ENCODE measurements at places on chromosomes 3 and 15. TPM values are rescaled to one million over a fixed set of nuclear protein-coding genes. Genes with fewer than 3 reads are reported as not detected.

The LINGO1 gene
- 12.5 TPM for total RNA-seq

The CSTA gene
- 186 TPM for total RNA-seq

- H3K27me3 ChIP-seq = no peaks in the 10 kb centered on the region
- H3K27ac ChIP-seq = no peak overlapping the region
- no peak overlapping the region for H3K4me3 ChIP-seq
- no peak for DNase-seq
- H3K4me1 ChIP-seq = no peaks in the 10 kb centered on the region
These were observed 451.8 kb upstream of the IL12A start for GRCh38 chr3:159536876-159537275.

The DUOXA2 gene
- total RNA-seq = not detected

The CCDC39 gene
- total RNA-seq = not detected

DNA sequence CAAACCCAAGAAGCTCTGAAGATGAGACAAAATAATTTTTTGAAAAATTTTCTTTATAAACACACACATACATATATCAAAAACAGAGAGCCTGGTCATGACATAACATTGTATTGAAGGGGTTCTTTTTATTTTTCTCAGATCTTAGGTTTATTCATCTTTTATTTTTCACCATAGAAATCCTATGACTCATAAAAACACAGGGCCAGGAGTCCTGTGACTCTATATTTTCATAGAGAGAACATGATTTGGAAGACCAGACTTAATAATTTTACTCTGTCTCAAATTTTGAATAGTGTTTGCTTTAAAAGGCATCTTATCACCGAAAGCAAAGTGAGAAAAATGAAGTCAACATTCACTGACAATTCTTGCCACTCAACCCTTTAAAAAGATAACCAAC lies 57.7 kb downstream of the SUCNR1 start:
- H3K4me3 ChIP-seq = no peak overlapping the region
- DNase-seq = no peak
- H3K27me3 ChIP-seq = no peaks in the 10 kb centered on the region
- H3K27ac ChIP-seq = no peak overlapping the region
- H3K4me1 ChIP-seq = peaks cover 39% of the 10 kb centered on the region

- H3K36me3 ChIP-seq = no peaks in the 10 kb centered on the region
- H3K4me1 ChIP-seq = peaks cover 28% of the 10 kb centered on the region
- no peak overlapping the region for H3K4me3 ChIP-seq
- peak; percentile 85 for DNase-seq
- no peak overlapping the region for H3K27ac ChIP-seq
These were observed 19.5 kb downstream of the MRAS start for GRCh38 chr3:138367911-138368310.

DNA sequence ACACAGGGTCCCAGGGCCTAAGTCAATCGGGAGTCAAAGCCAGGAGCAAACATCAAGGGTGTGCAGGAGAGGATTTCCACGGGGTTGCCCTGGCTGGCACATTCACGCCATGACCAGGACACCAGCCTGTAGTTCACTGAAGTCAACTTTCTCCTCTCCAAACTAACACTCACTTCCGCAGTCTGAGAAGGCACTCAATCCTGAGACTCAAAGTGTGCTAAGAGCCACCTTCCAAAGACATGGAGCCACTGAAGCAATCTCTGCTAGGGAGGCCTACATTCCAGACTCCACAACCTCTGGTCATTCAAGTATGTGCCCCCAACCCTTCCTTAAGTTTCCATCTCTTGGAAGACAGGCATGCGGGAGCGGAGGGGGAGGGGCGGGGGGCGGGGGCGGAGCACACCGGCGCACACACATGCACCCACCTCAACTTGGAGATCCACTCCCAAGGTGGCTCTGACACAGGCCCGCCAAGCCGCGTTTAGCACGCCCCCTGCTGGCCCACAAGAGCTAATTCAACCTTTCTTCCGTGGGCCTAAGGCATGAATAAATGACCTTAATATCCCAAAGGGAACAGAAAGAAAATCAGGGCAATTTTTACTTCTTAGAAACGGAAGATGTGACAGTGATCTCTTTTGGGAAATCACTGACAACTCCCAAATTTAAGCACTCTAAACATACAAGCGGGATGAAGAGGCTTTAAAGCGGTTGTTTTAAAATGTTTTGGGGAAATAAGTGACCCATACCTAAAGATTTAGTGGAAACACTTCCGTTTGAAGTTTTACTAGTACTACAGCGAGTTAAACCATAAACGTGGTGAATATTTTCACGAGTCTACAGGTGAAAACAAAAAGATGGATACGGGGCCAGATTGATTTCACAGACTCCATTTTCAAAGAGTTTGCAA lies 162.5 kb upstream of the CHRNA7 start:
- H3K27ac ChIP-seq = no peak overlapping the region
- no peaks in the 10 kb centered on the region for H3K27me3 ChIP-seq
- peaks cover 13% of the 10 kb centered on the region for H3K4me1 ChIP-seq
- H3K4me3 ChIP-seq = no peak overlapping the region
- no peaks in the 10 kb centered on the region for H3K36me3 ChIP-seq

The FSD2 gene
- not detected for total RNA-seq

The ALPK3 gene
- total RNA-seq = 1.4 TPM

The SAXO2 gene
- 0.32 TPM for total RNA-seq

DNA sequence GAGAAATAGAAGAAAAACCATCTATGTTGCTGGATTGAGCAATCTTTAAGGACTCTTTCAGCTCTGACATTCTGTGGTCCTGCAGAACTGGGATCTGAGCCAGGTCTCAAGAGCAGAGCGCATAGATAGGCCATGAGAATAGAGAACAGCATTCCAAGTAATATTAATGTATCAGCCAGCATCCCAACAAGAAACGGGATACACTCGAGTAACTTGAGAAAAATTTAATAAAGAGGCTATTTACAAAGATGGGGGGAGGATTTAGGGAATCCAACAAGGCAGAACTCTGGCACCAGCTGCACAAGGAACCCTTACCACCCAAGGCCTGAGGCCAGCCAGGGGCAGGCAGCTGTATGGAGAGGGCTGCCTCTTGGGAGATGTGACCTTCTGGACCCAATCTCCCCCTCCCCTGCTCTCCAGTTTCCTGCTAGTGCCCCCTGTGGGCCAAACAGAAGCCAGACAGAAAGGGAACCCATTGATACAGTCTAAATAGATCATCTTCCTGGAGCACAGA lies 8.2 kb downstream of the TMOD2 start:
- peaks cover 6% of the 10 kb centered on the region for H3K4me1 ChIP-seq
- H3K27me3 ChIP-seq = no peaks in the 10 kb centered on the region
- no peak for DNase-seq
- H3K36me3 ChIP-seq = no peaks in the 10 kb centered on the region
- H3K27ac ChIP-seq = no peak overlapping the region
- no peak overlapping the region for H3K4me3 ChIP-seq

The RNF7 gene
- total RNA-seq = 54.4 TPM

DNA sequence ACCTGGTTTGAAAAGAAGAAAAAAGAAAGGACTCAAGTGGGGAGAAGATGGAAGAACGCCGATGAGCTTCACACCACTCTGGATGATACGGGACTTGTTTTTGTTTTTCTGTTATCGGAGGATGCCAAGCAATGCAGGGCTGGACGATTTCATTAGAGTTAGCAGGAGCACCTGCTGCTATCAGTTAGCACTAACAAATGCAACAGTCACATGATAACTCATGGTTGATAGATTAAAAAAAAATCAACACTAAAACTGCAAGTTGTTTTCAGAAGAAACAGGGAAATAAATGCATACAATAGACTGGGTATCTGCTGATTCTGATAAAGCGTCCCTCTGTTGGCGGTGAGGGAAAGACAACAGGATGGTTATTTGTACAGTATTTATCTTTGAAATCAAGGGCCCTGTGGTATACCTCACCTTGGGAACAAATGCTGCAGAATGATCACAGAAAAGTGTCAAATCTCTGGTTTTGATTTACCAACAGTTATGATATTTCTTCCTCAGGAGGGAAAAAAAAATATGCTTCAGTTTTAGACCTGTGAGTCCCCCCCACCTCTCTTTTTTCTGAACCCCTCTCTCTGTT lies 575.1 kb downstream of the FOXP1 start:
- H3K27ac ChIP-seq = no peak overlapping the region
- no peaks in the 10 kb centered on the region for H3K27me3 ChIP-seq
- no peak for DNase-seq
- H3K4me3 ChIP-seq = no peak overlapping the region
- peaks cover 33% of the 10 kb centered on the region for H3K4me1 ChIP-seq

The ADAMTS17 gene
- 7.6 TPM for total RNA-seq

GRCh38 chr3:181709537-181710279 lies 2.0 kb upstream of the SOX2 start:
- H3K27ac ChIP-seq = no peak overlapping the region
- no peak overlapping the region for H3K4me3 ChIP-seq
- H3K4me1 ChIP-seq = peaks cover 41% of the 10 kb centered on the region

GRCh38 chr3:3102751-3103150 lies 7.4 kb downstream of the IL5RA start:
- DNase-seq = no peak
- no peak overlapping the region for H3K4me3 ChIP-seq
- H3K27me3 ChIP-seq = no peaks in the 10 kb centered on the region
- no peaks in the 10 kb centered on the region for H3K36me3 ChIP-seq

GRCh38 chr3:15116032-15116669 lies 17.2 kb upstream of the RBSN start:
- no peaks in the 10 kb centered on the region for H3K4me1 ChIP-seq
- H3K27ac ChIP-seq = no peak overlapping the region
- H3K4me3 ChIP-seq = no peak overlapping the region
- no peak for DNase-seq
- H3K36me3 ChIP-seq = no peaks in the 10 kb centered on the region

DNA sequence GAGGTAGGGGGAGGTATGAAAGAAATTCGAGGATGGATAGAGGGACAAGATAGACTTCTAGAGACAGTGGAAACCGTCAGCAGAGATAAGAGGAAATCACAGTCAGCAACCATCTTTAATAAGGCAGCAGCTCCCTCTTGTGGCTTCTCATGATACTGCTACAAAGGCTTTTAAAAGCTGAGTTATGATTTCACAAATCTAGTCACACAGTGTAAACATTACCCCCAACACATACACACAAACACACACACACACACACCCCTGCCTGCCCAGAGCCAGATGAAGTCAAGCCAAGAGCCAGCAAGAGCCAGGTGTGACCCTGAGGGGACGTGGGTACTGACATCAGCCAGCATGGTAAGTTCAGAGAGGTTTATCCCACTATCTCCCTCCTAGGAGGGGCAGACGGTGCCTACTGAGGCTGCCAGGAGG lies 18.9 kb upstream of the TGM5 start:
- H3K4me3 ChIP-seq = no peak overlapping the region
- H3K36me3 ChIP-seq = no peaks in the 10 kb centered on the region
- no peak for DNase-seq
- H3K27me3 ChIP-seq = no peaks in the 10 kb centered on the region
- H3K4me1 ChIP-seq = peaks cover 4% of the 10 kb centered on the region

GRCh38 chr3:53195066-53195450 lies 34.0 kb downstream of the PRKCD start:
- no peaks in the 10 kb centered on the region for H3K27me3 ChIP-seq
- DNase-seq = no peak
- H3K27ac ChIP-seq = no peak overlapping the region
- H3K4me3 ChIP-seq = no peak overlapping the region

DNA sequence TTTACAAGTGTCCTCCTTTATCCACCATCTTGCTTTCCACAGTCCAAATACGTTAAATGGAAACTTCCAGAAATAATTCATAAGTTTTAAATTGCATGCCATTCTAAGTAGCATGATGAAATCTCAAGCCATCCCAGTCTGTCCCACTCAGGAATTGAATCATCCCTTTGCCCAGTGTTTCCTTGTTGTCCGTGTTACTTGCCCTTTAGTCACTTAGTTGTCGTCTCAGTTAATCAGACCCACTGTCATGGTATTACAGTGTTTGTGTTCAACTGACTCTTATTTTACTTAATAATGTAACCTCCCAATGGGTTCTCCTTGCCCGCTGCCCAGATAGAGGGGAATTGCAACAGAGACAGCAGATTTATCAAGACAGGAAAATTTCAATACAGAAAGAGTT lies 77.6 kb upstream of the NDN start:
- DNase-seq = no peak
- H3K27ac ChIP-seq = no peak overlapping the region

GRCh38 chr3:31932990-31933389 lies 48.1 kb downstream of the OSBPL10 start:
- H3K4me1 ChIP-seq = peaks cover 23% of the 10 kb centered on the region
- no peaks in the 10 kb centered on the region for H3K36me3 ChIP-seq
- no peaks in the 10 kb centered on the region for H3K27me3 ChIP-seq
- DNase-seq = no peak
- H3K4me3 ChIP-seq = no peak overlapping the region
- no peak overlapping the region for H3K27ac ChIP-seq

Measured in suprapubic skin (tissue), 4 donors.